Epithelial cell of umbilical artery (primary cell): ENCODE measurements at places on chromosomes 4 and X. TPM values are rescaled to one million over a fixed set of nuclear protein-coding genes. Genes with fewer than 3 reads are reported as not detected.

Gene SLC10A4
- total RNA-seq = under 0.01 and 0.30 TPM in 2 replicates

Gene TCEAL5
- total RNA-seq = not detected in 2 replicates

Gene XPNPEP2
- total RNA-seq = not detected in 2 replicates

Gene IL2
- total RNA-seq = not detected in 2 replicates

Gene UGT2B11
- total RNA-seq = not detected in 2 replicates

Gene CDKL2
- under 0.01 and 0.30 TPM in 2 replicates for total RNA-seq

Gene DYNLT3
- total RNA-seq = 35.4 and 38.7 TPM in 2 replicates
